ENCODE measurements at places on chromosomes 11 and 22. TPM values are rescaled to one million over a fixed set of nuclear protein-coding genes. Genes with fewer than 3 reads are reported as not detected.

- H3K27ac ChIP-seq = no peak overlapping the region
- DNase-seq = no peak
- H3K4me1 ChIP-seq = no peaks in the 10 kb centered on the region
- H3K27me3 ChIP-seq = no peaks in the 10 kb centered on the region
- no peaks in the 10 kb centered on the region for H3K36me3 ChIP-seq
Measured at GRCh38 chr11:28738549-28738948, 630.4 kb downstream of the METTL15 start.

DNA sequence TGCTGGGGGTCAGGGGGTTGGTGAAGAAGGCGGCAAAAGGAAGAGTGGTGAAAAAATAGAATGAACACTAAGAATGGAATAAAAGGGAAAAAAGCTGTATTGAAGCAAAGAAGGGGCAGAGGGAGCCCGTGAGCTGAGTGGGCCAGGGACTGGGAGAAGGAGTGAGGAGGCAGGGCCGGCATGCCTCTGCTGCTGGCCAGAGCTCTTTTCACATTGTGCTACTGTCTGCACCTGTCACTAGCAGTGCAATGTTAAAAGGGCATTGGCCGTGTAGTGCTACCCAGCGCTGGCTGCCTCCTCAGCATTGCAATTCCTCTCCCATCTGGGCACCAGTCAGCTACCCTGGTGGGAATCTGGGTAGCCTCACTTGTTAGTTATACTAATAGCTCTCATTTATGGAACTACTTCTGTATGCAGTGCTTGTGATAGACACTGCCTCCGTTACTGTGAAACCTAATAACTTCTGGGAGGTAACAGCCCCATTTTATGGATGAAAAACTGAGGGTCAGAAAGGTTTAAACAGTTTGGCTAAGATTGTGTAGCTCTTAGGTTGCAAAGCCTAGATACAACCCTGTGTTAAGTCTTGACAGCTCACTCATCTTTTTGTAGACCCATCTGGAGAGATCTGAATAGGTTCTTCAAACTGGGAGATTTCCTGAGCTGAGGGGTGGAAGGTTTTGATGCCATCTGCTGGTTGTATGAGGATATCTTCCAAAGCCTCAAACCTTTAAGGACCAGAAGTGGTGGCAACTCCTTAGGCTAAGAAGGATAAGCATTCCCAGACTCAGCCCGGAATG is 8.5 kb downstream of the YPEL4 start:
- no peak overlapping the region for H3K4me3 ChIP-seq
- peaks cover 51% of the 10 kb centered on the region for H3K27me3 ChIP-seq
- no peak for DNase-seq
- peaks cover 19% of the 10 kb centered on the region for H3K4me1 ChIP-seq

DNA sequence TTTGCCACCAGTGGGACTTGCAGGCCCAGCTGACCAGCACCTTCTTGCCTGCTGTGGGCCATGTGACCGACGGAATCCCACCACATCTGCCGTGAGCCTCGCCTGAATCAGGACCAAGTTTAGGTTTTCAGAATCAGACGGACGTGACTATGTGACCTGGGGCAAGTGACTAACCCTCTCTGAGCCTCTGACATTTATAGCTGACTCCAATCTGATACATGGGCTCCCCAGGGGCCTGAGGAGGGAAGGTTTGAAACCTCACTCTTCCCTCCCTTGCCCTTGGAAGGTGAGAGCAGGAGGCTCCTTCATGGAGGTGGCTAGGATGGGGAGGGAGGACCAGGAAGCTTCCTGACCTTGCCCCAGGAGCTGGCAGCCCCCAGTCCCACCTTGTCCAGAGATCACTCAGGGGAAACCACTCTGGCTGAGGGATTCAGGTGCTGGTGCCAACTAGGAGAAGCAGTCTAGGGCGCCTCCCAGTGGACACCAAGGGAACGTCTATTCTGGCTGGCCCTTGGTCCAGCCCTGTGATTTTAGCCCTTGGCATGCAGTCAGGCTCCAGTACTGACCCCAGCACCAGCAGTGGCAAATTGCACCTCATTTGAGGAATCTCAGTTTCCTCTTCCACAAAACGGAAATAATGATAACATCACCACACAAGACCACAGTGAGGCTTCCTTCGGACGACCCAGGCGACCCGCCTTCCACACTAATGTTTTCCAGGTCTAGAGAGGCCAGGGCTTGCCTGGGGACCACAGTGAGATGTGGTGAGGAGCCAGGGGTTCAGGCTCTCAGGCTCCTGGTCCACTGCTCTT is 47.2 kb upstream of the SYT7 start:
- H3K27me3 ChIP-seq = peaks cover 8% of the 10 kb centered on the region
- H3K27ac ChIP-seq = no peak overlapping the region
- H3K36me3 ChIP-seq = no peaks in the 10 kb centered on the region
- no peak overlapping the region for H3K4me3 ChIP-seq

DNA sequence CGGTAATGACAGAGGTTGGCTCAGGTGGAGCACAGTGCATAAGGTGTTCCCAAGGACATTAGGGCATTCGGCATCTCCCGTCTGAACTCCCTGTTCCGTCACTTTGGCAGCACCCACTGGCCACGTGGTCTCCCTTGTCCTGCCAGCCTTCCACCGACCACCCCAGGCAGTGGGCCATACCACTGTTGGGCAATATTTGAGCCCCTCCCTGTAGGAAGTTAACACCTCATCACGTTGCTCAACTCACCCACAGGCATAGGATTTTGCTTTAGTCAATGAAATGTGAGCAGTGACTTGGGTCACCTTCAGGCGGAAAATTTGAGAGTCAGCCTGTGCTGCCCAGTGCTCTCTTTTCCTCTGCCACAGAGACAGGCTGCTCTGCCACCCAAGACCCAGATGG is 44.0 kb downstream of the SERPINH1 start:
- peaks cover 51% of the 10 kb centered on the region for H3K27me3 ChIP-seq
- no peak overlapping the region for H3K27ac ChIP-seq
- no peak overlapping the region for H3K4me3 ChIP-seq
- H3K36me3 ChIP-seq = no peaks in the 10 kb centered on the region

- H3K4me1 ChIP-seq = peaks cover 32% of the 10 kb centered on the region
- H3K4me3 ChIP-seq = no peak overlapping the region
- H3K27ac ChIP-seq = peak overlapping the region; percentile 95
- no peak for DNase-seq
- peaks cover 13% of the 10 kb centered on the region for H3K36me3 ChIP-seq
Measured at GRCh38 chr11:13923182-13923581, 39.3 kb upstream of the SPON1 start.

- no peak overlapping the region for H3K4me3 ChIP-seq
- H3K27ac ChIP-seq = no peak overlapping the region
- H3K4me1 ChIP-seq = no peaks in the 10 kb centered on the region
- H3K27me3 ChIP-seq = peaks cover 18% of the 10 kb centered on the region
- DNase-seq = no peak
Measured at GRCh38 chr11:59291228-59291627, 67.5 kb upstream of the OR5AN1 start.

GRCh38 chr22:32603651-32604540 is 129.3 kb downstream of the FBXO7 start:
- DNase-seq = no peak
- H3K36me3 ChIP-seq = no peaks in the 10 kb centered on the region
- H3K27ac ChIP-seq = no peak overlapping the region

GRCh38 chr22:47610764-47611163 is 848.3 kb downstream of the TBC1D22A start:
- no peaks in the 10 kb centered on the region for H3K27me3 ChIP-seq
- no peaks in the 10 kb centered on the region for H3K4me1 ChIP-seq
- no peak for DNase-seq
- no peak overlapping the region for H3K27ac ChIP-seq

- H3K4me1 ChIP-seq = peaks cover 53% of the 10 kb centered on the region
- no peak overlapping the region for H3K27ac ChIP-seq
- peaks cover 2% of the 10 kb centered on the region for H3K27me3 ChIP-seq
Measured at GRCh38 chr11:36412781-36413383, 97.2 kb downstream of the TRAF6 start.

- peaks cover 44% of the 10 kb centered on the region for H3K27me3 ChIP-seq
- no peak overlapping the region for H3K27ac ChIP-seq
- H3K36me3 ChIP-seq = no peaks in the 10 kb centered on the region
- no peak for DNase-seq
Measured at GRCh38 chr11:124898263-124898680, 607 bp upstream of the ROBO4 start.

GRCh38 chr11:117970400-117971024 is 15.7 kb upstream of the IL10RA start:
- H3K27ac ChIP-seq = peak overlapping the region; percentile 75
- peaks cover 62% of the 10 kb centered on the region for H3K4me1 ChIP-seq
- no peaks in the 10 kb centered on the region for H3K27me3 ChIP-seq
- H3K4me3 ChIP-seq = peak overlapping the region; percentile 7

DNA sequence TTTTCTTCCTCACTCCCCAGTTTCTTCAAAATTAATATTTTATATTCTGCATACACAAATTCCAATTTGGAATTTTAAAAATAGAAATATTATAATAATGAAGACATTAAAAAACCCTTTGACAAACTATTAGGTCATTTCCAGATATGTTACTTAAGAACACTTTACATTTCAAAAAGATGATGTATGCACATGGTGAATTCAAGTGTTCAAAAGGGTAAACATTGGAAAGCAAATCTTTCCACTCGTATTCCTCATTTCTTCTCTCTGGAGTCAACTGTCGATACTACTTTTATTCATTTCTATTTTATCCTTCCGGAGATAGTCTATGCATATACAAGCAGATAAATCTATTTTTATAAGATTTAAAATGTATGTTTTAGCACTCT is 16.7 kb downstream of the TBCEL start:
- H3K27me3 ChIP-seq = no peaks in the 10 kb centered on the region
- peaks cover 18% of the 10 kb centered on the region for H3K4me1 ChIP-seq

- H3K27me3 ChIP-seq = peaks cover 7% of the 10 kb centered on the region
- DNase-seq = no peak
- H3K4me3 ChIP-seq = no peak overlapping the region
- H3K27ac ChIP-seq = no peak overlapping the region
- no peaks in the 10 kb centered on the region for H3K36me3 ChIP-seq
- no peaks in the 10 kb centered on the region for H3K4me1 ChIP-seq
Measured at GRCh38 chr11:83778596-83778995, 492.4 kb upstream of the CCDC90B start.

DNA sequence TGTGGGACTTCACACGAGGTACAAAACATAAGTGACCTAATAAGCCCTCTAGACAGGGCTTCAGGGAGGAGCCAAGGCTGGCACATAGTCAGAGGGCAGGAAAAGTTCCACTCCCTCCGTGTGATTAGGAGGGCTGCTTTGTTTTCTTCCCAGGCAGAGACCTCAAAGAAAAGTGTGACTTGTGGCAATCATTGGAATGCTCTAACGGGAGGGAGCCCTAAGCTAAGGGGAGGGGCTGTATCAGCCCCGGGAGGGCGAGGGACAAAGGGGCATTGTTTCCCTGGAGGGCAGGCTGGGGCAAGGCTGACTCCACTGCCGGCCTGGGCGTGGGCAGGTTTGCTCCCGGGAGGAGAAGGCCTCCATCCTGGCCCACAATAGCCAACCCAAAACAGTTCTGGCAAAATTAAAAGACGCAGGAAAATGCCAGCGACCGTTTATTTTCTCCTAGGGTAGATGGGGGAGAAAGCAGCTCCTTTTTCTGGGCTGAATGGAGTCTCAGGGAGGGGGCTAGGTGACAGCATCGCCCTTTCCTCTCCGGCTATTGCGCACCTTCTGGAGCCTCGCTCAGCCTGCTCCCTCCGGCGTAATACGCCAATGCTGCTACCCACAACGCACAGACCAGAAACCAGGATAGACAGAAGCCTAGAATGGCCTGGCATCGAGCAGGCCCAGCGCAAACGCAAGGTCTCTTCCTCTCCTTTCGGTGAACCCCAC is 60.2 kb downstream of the ENDOD1 start:
- H3K27ac ChIP-seq = peak overlapping the region; percentile 93
- peak overlapping the region; percentile 86 for H3K4me3 ChIP-seq
- no peak for DNase-seq
- H3K4me1 ChIP-seq = peaks cover 40% of the 10 kb centered on the region
- H3K36me3 ChIP-seq = no peaks in the 10 kb centered on the region
- peaks cover 2% of the 10 kb centered on the region for H3K27me3 ChIP-seq

DNA sequence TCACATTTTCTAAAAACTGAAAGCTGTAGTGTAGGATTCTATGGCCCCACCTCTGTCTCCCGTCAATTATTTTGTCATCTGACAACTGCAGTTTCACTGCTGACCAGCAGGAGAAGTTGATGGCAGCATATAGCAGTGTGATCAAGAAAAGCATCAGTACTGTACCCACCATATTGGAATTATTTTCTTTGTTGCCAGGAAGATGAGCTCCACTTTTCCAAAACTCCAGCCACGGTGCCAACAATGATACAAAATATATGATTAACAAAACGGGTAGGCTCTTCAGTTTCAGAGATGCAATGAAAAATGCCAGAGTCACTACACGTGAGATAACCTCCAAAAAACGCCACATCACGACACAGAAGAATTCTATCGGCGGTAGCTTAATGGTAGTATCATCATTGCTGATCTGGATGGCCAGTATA is 41.3 kb downstream of the XKR3 start:
- DNase-seq = no peak
- H3K27ac ChIP-seq = no peak overlapping the region
- H3K4me1 ChIP-seq = no peaks in the 10 kb centered on the region
- peaks cover 9% of the 10 kb centered on the region for H3K27me3 ChIP-seq
- no peak overlapping the region for H3K4me3 ChIP-seq

DNA sequence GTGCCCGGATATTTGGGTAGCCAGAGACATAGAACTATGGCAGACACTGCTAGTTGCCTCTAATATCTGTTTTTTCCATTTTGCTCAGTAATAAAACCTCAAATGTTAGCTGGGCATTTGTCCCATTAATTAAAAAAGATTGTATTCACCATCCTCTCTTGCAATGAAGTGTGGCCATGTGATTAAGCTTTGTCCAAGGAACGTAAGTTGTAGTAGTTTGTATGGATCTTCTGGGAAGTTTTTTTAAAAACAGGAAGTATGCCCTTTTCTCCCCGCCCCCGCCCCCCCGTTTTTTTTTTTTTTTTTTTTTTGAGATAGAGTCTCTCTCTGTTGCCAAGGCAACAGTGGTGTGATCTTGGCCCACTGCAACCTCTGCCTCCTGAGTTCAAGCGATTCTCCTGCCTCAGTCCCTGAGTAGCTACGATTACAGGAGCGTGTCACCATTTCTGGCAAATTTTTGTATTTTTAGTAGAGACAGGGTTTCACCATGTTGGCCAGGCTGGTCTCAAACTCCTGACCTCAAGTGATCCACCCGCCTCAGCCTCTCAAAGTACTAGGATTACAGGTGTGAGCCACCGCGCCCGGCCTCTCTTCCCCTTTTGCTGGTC is 1.7 kb upstream of the TMEM135 start:
- no peak for DNase-seq
- peaks cover 13% of the 10 kb centered on the region for H3K27me3 ChIP-seq
- H3K36me3 ChIP-seq = peaks cover 5% of the 10 kb centered on the region

Gene CNGA4
- 0.26 TPM for total RNA-seq

Gene BUD13
- total RNA-seq = 35.2 TPM

DNA sequence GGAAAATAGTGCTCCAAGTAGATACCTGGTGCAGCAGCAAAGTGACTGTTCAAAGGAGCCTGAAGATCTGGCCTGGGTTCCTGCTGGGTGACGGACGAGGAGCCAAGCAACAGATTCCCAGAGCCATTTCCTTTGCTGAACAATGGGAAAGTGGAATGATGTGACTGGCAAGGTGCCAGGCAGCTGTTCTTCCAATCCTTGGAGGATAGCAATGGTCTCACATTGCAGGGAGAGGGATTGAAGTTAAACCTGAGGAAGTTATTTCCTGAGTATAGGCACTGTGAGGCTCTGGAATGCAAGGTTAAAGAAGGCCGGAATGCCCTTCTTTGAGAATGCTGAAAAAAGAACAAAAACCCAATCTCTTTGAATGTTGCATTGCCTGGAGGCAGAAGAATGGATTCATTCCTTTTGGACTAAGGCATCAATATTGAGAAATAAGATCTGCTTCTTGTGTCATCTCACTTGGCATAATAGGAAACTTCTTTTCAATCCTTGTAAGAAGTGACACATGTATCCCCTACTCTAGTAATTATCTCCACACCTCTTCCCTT is 223.8 kb downstream of the BLID start:
- no peak overlapping the region for H3K27ac ChIP-seq
- H3K27me3 ChIP-seq = no peaks in the 10 kb centered on the region
- no peak overlapping the region for H3K4me3 ChIP-seq
- no peaks in the 10 kb centered on the region for H3K36me3 ChIP-seq
- no peaks in the 10 kb centered on the region for H3K4me1 ChIP-seq

Measured in activated CD8-positive, alpha-beta memory T cell treated with anti-CD3 and anti-CD28 coated beads, Interleukin-2, amount 10 ng/mL, durations not matched to agents 7 days and 5 days (primary cell).